ENCODE measurements at places on chromosomes 13 and 19.

DNA sequence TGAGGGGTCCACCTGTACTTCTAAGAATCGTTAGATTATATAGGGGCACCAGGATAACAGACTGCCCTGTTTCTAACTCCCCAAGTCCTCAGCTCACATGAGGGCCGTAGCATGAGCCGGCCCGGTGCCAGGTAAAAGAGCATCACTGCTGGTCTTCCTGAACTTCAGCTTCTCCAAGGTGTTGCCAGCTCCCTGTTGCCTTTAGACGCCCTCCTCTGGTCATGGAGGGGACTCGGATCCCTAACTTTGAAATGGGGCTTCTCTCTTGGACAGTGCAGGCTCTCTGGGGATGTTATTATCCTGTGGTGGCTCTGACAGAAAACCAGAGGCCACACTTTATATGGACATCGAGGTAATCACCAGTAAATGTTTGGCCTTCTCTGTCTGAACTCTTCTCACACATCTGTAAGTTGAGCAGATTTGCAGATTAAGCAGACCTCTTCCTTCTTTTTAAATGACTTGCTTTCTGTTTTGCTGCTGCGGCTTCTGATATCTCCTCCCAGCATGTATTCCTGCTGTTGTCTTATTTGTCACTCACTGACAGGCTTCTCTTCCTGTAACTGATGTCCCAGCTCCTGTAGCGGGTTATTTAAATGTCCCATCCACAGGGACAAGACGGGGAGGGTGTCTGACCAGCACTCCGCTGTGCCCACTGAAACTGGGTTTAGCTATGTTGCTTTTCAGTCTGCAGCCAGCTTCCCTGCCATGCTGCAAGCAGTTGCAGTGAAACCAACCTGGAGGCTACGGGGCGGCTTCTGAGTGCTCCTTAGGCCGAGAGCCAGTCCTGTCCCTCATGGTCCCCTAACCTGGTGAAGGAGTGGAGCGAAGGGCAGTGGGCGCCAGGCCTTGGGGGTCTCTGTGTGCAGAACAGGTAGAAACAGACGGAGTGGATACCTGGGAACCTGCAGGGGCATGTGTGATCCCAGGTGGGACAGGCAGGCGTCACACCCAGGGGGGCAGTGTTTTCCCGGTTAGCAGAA is 39.2 kb downstream of the TSSK6 start:
- DNase-seq = no peak

GRCh38 chr19:58561373-58562121 is 3.1 kb upstream of the UBE2M start:
- DNase-seq = no peak

DNA sequence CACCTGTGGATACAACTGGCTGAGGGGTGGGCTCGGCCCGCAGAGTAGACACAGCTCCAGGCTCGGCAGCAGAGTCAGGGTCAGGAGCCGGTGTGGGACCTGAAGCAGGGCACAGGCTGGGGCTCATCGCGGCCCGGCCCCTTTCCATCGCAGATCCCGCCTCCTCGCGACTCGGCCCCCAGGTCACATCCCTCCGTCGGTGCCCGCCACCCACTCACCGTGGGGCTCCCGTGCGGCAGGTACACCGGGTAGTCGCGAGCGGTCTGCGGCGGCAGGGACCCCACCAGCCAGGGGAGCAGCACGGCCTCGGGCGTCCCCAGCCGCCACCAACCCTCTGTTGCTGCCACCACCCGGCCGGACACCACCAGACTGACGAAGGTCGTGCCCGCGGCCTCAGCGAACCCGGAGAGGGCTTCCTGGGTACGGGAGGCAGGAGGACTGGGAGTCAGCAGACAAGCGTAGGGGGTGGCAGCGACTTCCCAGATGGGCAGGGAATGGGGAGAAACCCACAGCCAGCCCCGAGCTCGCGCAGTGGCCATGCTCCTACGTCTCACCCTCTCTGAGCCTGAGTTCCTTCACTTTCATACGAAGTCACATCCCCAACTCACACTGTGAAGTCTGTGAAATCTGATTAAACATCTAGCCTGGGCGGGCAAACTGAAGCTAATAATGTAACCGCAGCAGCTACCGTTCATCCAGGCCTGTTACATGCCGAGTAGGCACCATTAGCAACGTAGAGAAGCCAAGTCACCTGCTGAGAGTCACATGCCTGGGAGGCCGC is 3.7 kb downstream of the FUZ start:
- peak; percentile 36 for DNase-seq

DNA sequence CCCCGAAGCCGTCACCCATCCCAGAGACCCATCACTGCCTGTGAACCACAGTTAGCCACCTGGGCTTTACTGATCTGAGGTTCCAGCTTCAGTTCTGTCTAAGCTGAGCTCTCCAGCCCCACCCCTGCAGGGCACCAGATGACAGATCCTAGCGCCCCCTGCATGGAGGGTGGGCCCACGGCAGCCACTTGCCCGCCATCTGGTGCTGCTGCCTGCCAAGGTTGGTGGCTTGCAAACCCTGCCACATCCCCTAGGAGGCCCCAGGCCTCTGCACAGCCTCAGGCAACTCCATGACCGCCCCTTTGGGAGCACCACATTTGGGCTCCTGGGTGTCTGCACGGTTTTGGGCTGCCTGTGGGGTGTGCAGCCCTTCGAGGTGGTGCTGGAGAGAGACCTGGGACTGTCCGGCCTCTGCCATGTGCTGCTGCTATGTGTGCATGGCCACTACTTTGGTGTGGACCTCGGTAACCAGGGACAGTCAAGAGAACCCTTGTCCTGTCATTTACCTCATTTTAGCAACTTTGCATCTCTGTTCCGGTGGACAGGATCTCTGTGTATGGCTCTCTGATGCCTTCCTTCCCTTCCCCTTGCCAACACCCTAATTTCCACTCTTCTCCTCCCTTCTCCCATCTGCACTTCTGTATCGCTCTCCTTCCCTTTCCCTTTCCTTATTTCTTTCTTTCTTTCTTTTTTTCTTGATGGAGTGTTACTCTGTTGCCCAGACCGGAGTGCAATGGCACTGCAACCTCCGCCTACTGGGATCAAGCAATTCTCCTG is 17.4 kb upstream of the SDHAF1 start:
- no peak for DNase-seq

GRCh38 chr19:16342002-16342715 is 17.5 kb downstream of the KLF2 start:
- no peak for DNase-seq

All from T1000 (cell line).